ENCODE measurements at places on chromosomes 6 and 20. TPM values are rescaled to one million over a fixed set of nuclear protein-coding genes. Genes with fewer than 3 reads are reported as not detected.

DNA sequence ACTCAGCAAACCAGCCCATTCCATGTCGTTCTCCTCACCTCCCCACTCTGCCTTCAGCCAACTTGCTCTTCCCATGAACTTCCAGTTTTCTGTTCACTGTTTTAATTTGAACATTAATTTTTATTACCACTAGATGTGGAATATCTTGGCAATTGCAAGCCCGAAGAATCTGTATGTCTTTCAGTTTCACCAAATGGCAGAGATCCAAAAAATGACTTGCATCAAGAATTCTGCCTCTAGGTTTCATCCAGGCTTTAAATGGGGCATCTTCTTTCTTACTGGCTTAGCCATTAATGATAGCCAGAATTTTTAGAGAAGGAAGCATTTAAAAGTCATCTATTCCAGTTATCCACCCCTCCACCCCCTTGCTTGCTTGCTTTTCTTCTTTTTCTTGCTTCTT lies 39.0 kb downstream of the CAP2 start:
- DNase-seq: no peak

- DNase-seq: no peak
Observed at GRCh38 chr6:1287103-1287591, 24.8 kb upstream of the FOXQ1 start.

DNA sequence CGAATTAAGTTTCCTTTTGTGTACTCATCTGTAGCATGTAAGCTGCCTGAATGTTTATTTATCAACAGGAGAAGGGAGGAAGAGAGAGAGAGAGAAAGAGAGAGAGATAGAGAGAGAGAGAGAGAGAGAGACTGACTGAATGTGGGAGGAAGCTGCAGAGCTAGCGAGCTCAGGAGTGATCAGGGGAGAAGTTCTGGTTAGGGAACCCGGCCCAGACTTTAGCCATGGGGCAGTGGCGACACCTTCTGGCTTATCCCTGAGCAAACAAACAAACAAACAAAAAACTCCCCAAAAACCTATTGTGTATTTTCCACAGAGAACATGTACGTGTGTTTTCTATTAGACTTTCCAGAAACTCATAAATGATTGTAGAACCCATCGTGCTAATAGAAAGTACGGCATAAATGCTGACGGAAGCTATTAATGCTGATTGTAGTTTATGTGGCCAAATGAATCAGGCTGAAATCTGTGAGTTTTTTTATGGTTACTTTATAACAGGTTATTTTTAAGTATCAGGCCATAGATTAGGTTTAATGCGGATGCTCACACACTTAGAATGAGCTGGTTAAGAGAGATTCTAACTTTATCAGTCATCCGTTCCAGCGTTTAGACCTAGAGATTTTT lies 92.8 kb downstream of the CLIC5 start:
- peak; percentile 55 for DNase-seq

GRCh38 chr6:138500867-138501446 lies 1.7 kb upstream of the NHSL1 start:
- no peak for DNase-seq

GRCh38 chr6:33191383-33192104 lies 723 bp downstream of the COL11A2 start:
- no peak for DNase-seq

DNAH8 gene
- total RNA-seq: not detected

DNA sequence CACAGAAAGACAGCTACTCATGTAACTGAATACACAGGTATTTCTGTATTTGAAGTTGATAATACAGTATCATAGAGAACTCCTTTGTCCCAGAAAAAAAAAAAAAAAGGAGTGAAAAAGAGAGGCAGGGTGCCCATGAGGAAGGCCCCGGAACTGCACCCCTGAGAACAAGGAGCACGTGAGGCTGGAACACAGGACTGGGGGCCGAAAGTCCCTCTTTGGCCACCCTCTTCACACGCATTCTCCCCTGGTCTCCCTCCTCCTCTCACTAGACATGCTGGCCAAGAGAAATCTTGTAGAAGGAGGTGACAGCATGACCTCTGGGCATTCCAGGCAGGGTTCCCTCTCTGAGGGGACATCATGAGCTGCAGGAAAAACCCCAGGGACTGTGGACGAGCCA lies 62.7 kb upstream of the TRAF3IP2 start:
- DNase-seq: no peak

TINAG gene
- 0.39 TPM for total RNA-seq

DNA sequence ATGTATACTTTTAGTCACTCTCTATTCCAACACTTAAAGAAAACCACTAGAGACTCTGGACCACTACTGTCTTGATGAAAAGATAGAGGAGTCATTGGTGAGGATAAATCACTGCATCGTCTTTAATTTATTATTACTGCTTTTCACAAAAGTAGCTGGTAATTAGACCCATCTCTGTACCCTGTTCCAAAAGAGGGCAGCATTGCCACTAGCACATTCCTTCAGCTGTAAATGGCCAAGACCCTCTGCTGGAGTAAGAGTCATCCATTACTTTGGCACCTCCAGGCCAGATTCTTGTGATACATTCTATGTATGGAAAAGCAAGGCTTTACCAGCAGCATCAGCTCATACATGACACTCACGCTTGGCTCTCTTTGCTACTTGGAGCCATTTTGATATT lies 49.5 kb upstream of the PREP start:
- no peak for DNase-seq

DNA sequence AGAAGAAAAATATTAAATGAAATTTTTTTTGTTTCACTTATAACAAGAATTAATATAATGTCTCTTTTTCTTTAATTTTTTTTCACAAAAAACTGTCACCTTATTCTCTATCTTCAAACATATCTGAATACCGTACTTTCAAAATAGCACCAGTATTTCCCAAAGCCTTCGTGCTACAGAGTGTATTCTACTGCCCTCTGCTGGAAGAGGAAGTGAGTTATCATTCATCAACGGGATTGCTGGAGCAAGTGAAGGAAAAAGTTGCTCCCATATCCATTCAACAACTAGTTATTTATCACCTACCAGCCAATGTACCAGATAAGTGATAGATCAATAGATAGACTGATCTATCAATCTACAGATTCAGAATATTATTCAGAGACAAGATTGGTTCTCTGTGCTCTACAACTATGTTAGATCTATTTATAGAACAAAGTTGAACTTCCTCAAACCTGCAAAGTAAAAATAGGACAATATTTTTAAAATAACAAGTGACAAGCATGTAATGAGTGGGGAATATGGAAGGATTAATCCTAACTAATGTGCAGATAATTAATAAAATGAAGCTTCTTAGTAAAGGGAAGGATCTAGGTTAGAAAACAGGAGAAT lies 26.7 kb upstream of the TFAP2B start:
- DNase-seq: no peak

GRCh38 chr6:33732385-33732784 lies 14.3 kb downstream of the IP6K3 start:
- no peak for DNase-seq

- no peak for DNase-seq
Observed at GRCh38 chr6:170062915-170063241, 228.0 kb downstream of the DLL1 start.

PACSIN1 gene
- 3.4 TPM for total RNA-seq

- no peak for DNase-seq
Observed at GRCh38 chr6:50449128-50449527, 264.2 kb upstream of the TFAP2D start.

DNA sequence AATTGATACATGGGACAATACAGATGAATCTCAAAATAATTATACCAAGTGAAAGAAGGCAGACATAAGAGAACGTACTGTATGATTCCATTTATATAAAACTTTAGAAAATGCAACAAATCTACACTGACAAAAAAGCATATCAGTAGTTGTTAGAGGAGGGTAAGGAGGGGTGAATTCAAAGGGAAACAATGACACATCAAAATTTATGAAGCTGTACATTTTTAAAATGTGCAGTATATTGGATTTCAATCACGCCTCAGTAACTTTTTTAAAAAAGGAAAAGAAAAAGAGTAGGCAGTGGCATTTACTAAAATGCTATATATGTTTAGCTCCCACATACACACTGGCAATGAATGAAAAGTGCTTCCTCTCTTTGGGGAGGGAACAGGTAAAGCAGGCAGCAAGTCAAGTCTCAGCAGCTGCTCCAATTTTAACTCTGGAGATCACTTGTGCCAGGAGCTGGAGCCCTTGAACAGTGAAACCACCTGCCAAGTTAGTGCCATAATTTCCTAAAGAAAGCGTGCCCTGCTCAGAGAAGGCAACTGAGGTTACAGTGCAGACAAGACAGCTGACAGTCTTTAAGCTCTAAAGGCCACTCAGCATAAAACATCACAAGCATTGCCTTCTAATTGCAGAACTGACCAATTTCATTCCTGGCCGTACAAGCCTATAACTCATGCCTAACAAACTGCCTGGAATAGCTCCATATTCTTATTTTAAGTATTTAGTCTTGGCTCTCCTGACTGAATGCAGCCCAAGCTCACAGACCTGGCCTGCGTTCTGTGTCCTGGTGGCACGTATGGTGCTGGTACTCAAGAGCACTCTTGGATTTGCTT lies 10.9 kb downstream of the FKBP1A start:
- no peak for DNase-seq

- DNase-seq: no peak
Observed at GRCh38 chr6:144588697-144589325, 303.7 kb downstream of the UTRN start.

GRCh38 chr20:17651760-17652388 lies 30.2 kb downstream of the RRBP1 start:
- peak; percentile 15 for DNase-seq

- no peak for DNase-seq
Observed at GRCh38 chr6:40341726-40342125, 245.4 kb downstream of the LRFN2 start.

DNA sequence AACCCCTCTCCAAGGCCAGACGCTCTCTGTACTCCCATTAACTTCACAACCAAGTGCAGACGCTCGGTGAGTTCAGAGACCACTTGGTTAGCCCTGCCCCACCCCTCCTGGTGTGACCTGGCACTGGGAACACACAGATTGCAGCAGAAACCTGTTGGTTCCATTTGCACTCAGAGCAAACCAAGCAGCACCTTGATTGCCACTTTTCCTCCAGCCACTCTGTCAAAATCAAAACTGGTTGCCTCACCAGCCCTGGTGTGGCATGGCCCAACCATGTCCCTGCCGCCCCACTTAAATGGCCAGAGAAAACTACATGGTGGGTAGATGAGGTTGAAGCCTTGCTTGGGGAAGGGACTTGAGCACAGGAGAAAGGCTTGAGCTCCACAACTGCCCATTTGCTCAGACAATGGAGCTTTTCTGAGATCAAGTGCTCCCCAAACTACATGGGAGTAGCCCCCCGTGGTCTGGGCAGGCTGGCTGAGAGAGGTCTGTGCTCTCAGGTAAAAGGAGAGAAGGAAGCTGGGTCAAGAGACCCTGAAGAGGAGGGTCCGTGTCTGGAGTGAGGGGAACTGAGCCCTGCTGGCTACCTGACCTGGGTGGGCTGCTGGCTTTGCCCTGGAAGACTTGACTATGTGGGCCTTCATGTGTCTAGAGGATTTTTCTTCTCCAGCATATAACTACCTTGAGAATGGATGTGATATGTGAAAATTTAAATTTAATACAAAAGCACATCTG lies 43.4 kb downstream of the PLCG1 start:
- no peak for DNase-seq

DNA sequence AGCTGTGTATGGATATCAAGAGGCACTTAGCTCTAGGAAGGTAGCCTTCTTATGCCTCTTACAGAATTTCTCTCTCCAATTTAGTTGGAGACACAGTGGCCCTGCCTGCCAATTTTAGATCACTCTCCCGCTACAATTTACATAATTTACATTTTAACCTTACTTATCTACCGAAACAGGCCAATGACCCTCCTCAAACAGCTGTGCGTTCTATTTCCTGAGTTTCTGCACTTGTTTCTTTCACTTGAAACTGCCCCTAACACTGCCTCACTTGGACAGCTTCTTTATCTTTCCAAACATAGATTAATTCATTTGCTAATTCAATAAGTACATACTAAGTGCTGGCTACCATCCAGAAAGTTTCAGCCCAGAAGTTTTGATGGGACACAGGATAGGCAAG lies 52.9 kb upstream of the HDDC2 start:
- no peak for DNase-seq

DNA sequence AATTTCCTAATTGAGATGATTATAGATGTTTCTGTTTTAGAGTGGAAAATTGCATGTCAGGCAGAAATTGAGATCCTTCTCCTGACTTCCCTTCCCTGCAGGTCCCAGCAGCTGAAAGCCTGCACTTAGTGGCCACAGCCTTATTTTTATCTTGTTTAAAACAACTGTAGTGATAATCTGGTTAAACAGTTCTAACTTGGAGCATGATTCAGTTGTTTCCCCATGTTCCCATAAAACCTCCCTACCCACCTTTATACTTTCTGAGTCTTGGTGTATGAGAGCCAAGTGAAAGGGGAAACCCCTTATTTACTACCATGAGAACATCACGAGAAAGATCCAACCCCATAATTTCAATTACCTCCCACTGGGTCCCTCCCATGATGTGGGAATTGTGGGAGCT lies 195.2 kb downstream of the SLC16A10 start:
- DNase-seq: no peak

BPIFB1 gene
- not detected for total RNA-seq

SLC25A27 gene
- 16.2 TPM for total RNA-seq

GINS1 gene
- total RNA-seq: 0.73 TPM

GRCh38 chr6:15476631-15477380 lies 186.0 kb downstream of the DTNBP1 start:
- DNase-seq: no peak

ZMYND8 gene
- total RNA-seq: 27.5 TPM

MCCD1 gene
- total RNA-seq: not detected

MOXD1 gene
- 2.2 TPM for total RNA-seq

DNA sequence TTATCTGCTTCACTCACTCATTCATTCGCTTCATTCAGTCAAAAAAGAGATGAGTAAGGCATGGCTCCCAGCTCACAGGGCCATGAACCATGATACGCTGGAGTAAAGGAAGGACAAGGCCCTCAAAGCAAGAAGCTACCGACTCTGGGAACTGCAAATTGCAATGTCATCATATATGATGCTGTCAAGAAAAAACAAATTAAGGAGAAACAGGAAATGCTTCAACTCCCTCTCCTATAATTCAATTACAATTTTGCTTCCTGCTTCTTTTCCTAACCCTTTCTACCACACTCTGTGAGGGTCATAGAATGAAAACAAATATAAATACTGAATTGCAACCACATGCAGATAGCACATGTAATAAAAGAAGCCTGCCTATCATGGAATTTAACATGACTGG lies 725.7 kb upstream of the FLRT3 start:
- DNase-seq: no peak

GRCh38 chr6:116528133-116528532 lies 16.7 kb downstream of the CALHM5 start:
- no peak for DNase-seq

DNA sequence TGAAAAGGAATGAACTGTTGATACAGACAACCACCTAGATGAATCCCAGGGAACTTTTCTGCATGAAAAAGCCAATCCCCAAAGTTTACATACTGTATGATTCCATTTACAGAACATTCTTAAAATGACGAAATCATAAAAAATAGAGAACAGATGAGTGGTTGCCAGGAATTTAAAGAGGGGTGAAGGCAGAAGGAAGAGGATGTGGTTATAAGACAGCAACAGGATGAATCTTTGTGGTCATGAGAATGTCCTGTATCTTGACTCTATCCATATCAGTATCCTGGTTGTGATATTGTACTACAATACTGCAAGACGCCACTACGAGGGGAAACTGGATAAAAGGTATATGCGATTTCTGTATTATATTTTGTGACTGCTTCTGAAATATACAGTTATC lies 70.1 kb upstream of the EMILIN3 start:
- no peak for DNase-seq

GRCh38 chr6:143952947-143953701 lies 54.9 kb downstream of the PLAGL1 start:
- DNase-seq: no peak

Data from left cardiac atrium (tissue), 4 donors.